Nucleus accumbens (tissue), 56 donors: ENCODE measurements at places on chromosomes 12 and 14.

GRCh38 chr14:70698288-70698687, 56.6 kb downstream of the TTC9 start:
- DNase-seq: no peak

DNA sequence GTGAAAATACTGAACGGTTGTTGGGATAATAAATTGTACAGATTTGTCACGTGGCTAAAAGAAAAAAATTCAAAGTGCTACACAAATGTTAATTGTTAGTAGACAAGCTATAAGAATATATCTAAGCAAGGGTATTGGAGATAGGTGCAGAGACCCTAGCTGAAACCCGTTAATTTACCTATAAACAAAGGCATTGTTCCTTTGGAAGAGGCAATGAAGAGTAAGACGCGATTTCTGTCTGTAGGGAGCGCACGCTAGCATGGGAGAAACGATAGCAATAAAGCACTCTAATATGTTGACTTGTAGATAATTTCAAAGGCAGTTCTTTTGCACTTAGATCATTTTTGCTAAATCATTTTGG, 565 bp downstream of the CCDC77 start:
- no peak for DNase-seq

- DNase-seq: no peak
Measured at GRCh38 chr12:6547987-6548386, 7.9 kb downstream of the IFFO1 start.

DNA sequence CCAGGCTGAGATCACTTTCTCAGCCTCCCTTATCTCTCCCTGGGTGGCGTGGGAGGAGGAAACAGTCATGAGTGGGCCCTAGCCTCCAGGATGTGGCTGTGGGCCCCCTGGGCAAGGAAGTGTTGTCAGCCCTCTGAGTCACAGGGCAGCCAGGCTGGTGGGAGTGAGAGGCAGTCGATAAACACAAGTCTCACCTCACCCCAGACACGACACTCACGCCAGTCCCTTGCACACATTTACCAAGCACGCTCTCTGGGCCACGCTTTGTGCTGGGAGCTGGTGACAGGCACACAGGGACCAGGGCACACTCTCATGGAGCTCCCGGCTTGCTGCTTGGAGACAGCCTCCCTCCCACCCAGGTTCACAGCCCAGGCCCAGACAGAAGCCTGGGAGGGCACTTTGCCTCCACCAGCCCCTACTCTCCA, 1.9 kb upstream of the KRT79 start:
- no peak for DNase-seq

DNA sequence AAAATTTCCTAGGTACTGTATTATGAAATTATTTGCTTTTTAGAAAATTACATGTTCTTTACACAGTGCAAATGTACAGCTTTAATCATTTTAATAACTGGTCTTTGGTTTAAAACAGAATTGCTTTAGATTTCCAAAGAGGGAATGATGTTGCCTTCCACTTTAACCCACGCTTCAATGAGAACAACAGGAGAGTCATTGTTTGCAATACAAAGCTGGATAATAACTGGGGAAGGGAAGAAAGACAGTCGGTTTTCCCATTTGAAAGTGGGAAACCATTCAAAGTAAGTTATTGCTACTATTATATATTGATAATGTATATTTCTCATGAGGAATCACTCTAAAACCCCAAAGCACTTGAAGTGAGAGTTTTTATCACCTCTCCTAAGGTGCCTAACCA, 13.4 kb downstream of the LGALS3 start:
- DNase-seq: no peak

DNA sequence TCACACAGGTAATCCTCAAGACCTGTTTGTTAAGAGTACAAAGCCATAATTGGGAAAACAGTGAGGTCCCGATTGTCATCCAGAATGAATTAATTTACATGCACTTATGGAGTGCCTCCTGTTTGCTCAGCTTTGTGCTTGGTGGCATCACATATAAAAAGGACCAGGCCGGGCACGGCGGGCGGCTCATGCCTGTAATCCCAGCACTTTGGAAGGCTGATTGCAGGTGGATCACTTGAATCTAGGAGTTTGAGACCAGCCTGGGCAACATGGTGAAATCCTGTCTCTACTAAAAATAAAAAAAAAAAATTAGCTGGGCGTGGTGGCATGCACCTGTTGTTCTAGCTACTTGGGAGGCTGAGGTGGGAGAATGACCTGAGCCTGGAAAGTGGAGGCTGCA, 247.4 kb downstream of the CACNA1C start:
- DNase-seq: no peak

DNA sequence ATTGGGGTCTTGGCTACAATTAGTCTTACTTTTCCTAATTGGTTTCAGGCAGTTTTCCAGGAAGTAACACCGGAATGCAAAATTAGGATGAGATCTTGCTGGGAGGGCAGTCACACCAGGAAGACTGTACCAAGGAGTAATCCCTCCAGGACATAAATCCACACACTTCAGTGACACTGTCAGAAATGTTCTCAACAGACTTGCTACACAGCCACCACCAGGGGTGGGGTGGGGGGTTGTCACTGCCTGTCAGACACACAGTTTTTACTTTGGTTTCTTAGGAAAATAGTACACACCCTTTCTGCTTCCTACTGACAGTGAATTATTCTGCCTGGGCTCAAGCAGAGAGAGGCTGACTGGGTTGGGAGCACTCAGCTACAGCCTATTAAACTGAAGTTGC, 102.9 kb upstream of the CCDC196 start:
- DNase-seq: no peak

GRCh38 chr12:109178532-109178931, 62.1 kb downstream of the ACACB start:
- no peak for DNase-seq
